ENCODE measurements at places on chromosomes 16 and 17. TPM values are rescaled to one million over a fixed set of nuclear protein-coding genes. Genes with fewer than 3 reads are reported as not detected.

ICAM2 gene
- 1.1 TPM for polyA plus RNA-seq

SHPK gene
- 7.2 TPM for polyA plus RNA-seq

MYL11 gene
- 0.11 TPM for polyA plus RNA-seq

GRCh38 chr16:13660807-13661206 is 259.1 kb upstream of the ERCC4 start:
- DNase-seq: no peak

- DNase-seq: peak; percentile 59
These were observed 768 bp upstream of the TBX6 start for GRCh38 chr16:30092373-30093010.

GRCh38 chr17:44076716-44077594 is 6.4 kb downstream of the G6PC3 start:
- DNase-seq: no peak

DNA sequence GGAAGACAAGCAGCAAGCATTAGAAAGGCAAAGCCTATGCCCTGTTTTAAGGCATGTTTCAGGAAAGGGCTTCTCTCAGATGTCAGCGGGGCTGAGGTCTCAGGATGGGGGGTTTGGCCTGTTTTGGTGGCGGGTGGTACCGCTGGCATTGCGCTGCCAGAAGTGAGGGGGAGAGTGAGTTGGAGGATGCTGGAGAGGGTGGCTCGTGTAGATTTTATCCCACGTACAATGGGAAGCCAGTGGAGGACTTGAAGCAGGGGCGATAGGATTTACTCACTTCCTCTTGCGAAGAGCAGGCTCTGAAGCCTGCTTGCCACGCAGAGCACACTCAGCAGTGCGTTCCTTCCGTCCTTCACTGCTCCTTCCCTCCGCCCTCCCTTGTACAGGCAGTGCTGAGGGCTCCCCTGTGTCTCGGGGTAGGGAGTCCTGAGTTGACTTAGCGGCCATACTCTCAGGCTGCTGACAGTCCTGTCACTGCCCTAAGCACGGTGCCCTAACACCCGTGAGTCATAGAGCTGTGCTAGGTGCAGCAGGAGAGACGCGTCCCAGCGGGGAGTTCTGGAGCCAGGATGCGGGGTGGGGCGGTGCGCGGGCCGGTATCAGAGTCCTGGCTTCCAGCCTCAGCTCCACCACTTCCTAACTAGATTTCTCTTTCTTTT is 113.1 kb downstream of the SNX29 start:
- peak; percentile 74 for DNase-seq
